ENCODE measurements at places on chromosomes 1 and 21.

- no peak for DNase-seq
These were observed 116.1 kb downstream of the ATP5PO start for GRCh38 chr21:33799378-33800090.

DNA sequence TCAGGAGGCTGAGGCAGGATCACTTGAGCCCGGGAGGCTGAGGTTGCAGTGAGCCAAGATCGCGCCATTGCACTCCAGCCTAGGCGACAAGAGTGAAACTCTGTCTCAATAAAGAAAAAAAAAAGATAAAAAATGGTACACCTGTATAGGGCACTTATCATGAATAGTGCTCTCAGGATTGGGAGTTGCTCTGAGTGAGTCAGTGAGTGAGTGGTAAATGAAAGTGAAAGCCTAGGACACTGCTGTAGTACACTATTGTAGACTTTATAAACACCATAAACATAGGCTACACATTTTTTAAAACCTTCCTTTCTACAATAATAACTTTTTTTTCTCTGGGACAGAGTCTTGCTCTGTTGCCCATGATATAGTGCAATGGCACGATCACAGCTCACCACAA lies 16.8 kb downstream of the PHTF1 start:
- no peak for DNase-seq

GRCh38 chr1:91836331-91837040 lies 49.5 kb downstream of the TGFBR3 start:
- no peak for DNase-seq

DNA sequence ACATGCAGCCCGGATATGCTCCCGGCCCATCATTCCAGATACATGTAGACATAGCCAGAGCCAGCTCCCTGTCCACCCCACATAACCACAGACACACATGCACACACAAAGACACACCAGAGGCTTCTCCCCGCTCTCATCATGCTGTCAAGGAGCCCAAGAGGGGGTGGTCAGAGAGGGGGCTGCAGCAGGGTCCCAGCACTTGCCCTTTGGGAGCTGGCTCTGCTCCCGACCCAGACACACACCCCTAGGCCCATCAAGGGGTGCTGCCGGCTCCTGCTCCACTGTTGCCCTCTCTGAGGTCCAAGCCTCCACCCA lies 2.6 kb downstream of the PTAFR start:
- no peak for DNase-seq

GRCh38 chr1:203135636-203136305 lies 8.2 kb downstream of the ADORA1 start:
- no peak for DNase-seq

DNA sequence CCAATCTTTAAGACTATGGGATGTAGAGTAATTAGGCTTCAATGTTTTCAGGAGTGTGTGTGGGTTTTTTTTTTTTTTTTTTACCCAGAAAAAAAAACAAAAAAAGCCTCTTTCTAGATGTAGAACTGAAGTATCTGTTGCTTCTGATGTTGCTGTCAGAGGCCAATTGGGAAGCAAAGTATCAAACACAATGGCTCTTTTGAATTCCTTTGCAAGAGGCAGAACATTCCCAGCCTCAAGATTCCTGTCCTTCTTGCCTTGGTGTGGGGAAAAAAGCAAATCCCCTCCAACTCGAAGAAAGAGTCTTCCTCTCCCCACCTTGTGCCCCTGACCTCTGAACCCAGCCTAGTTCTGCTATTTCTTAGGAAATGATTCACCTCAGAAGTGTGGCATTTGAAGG lies 55.4 kb upstream of the LMO4 start:
- DNase-seq: no peak

- no peak for DNase-seq
These were observed 174.3 kb upstream of the LMO4 start for GRCh38 chr1:87154384-87154783.

DNA sequence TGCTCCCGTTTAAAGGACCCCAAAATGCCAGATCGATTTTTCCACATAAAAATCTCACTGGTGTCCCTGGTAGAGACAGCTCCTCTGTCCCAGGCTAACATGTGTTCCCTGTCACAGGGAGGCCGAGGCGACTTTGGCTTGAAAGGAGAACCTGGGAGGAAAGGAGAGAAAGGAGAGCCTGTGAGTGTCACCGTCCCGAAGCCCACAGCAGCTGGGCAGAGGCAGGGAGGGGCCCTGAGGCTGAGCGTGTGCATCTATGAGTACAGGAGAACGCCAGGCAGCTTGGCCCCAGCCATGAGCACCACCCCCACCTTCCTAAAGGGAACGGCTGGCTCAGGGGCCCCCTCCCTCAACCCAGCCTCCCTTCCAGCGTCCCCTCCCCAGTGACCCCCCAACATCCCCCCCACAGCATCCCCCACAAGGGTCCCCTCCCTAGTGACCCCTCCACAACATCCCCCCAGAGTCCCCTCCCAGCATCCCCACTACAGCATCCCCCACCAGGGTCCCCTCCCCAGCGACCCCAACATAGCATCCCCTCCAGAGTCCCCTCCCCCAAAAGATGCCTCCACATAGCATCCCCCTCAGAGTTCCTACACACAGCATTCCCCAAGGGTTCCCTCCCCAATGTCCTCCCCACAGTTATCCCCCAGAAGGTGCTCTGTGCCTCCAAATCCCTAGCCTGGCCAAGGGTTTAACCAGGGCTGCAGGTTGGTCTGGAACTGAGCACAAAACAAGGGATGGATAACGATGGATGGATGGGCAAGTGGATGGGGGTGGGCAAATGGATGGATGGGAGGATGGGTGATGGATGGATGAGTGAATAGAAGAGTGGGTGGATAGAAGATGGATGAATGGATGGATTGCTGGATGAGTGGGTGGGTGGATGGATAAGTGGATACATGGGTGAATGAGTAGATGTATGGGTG lies 25.1 kb downstream of the COL6A2 start:
- no peak for DNase-seq

GRCh38 chr1:18716112-18716784 lies 85.6 kb downstream of the PAX7 start:
- DNase-seq: no peak

- DNase-seq: no peak
These were observed 3.7 kb downstream of the SLC45A1 start for GRCh38 chr1:8321612-8322011.

GRCh38 chr21:42669041-42669440 lies 15.6 kb downstream of the PDE9A start:
- DNase-seq: no peak

DNA sequence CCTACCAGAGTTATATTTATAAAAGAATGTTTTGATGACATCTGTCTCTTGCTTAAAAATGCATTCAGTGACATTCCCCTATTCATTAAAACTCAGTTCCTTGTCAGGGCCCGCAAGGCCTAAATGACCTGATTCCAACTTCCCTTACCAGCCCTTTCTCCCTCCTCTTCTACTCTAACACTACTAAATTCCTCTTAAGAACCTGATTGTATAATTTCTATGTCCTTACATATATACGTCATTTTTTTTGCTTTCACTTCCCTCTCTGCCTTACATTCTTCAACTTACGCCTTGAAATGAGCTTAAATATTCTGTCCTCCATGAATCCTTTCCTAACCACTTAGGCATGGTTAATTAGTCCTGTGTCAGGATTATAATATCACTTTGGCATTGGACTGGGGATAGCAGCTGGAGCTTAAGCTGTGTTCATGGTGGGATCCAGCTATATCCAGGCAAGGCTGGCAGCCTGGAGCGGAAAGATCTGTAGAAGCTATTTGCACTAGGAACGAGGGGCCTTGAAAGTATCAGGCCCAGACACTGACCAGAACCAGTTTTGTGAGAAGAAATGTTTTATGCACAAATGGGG lies 360.2 kb upstream of the PTBP2 start:
- DNase-seq: no peak

DNA sequence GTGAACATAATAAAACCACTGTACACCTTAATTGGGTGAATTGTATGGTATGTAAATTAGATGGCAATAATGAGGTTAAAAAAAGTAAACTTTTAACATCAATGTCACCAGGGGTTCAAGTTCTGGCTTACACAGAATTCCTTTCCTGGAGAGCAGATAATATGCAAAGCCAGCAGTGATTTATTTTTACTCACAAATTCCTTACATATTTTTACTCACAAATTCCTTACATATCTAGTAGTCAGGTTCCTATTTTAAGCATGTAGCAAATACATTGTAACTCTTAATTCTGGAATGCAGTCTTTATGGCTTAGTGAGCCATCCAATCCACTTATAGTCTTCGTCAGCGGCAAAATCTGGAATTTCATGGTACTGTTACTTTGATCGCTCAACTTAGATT lies 1.3 kb upstream of the UBE4B start:
- no peak for DNase-seq

- no peak for DNase-seq
These were observed 1.2 kb upstream of the ZBTB40 start for GRCh38 chr1:22450351-22451021.

DNA sequence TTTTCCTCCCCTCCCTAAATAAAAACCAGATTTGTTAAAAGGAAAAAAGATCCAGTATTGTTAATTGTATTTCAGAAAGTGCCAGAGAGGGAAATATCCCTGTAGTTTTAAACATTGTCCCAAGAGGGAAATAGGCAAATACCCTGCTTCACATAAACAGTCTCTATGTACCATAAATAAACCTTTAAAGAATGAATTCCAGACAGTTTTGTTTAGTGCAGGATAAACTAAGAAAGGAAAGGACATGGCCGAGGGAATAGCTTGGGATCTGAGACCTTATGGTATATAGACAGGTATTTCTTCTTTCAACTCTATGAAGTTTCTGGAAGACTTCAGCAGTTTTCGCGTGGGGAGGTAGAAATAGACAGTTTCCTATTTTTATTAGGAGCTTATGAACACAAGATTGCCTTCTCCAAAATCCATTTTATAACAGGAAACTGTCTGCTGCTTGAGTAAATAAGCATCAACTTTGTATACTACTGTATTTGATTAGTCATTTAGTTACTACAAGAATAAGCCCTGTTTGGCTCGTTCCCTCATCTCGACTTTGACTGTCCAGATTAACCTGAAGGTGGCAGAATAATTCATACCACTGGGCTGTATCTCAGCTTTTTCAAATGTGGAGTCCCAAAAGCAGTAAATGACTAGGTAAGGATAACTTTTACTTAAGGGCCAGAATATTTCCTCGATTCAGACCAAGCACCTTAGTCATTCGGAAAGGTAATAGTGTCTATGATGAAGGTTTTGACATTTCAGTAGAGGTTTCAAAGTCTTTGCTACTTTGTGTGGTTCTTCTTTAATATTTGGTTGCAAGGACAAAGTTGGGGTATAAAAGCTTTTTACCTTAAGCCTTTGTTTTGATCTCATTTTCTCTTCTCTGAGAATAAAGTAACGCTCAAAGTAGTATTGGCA lies 177.5 kb downstream of the VPS13D start:
- no peak for DNase-seq

DNA sequence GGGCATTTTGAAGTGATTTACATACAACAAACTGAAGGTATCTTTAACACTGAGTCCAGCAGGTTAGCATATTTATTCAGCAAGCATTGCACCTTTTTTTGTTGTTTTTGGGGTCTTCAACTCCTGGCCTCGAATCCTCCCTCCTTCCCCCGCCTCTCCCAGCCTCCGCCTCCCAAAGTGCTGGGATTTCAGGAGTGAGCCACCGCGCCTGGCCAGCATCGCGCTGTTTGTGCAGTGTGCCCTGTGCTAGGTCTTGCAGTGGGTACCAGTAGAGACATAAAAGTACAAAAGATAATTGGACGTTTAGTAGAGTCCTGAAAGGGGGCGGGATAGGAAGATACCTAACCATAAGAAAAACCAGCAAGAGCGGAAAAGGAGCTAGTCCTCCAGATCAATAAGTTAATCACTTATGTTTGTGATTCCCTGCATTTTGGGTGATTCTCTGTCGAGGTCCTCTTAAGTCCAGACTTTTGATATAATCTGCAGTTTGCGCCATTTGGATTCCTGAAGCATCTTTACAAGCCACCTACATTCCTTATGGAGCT lies 111.8 kb downstream of the OSBPL9 start:
- DNase-seq: no peak

GRCh38 chr1:212862111-212862690 lies 4.1 kb downstream of the FLVCR1 start:
- no peak for DNase-seq
